ENCODE measurements at places on chromosomes 12 and 14.

GRCh38 chr14:99924379-99924778 is 131.2 kb downstream of the EML1 start:
- DNase-seq, result no peak

- no peak for DNase-seq
These were observed 183.7 kb downstream of the BMP4 start for GRCh38 chr14:53772936-53773335.

- peak; percentile 26 for DNase-seq
These were observed 84.6 kb downstream of the ARL6IP4 start for GRCh38 chr12:123064885-123065619.

DNA sequence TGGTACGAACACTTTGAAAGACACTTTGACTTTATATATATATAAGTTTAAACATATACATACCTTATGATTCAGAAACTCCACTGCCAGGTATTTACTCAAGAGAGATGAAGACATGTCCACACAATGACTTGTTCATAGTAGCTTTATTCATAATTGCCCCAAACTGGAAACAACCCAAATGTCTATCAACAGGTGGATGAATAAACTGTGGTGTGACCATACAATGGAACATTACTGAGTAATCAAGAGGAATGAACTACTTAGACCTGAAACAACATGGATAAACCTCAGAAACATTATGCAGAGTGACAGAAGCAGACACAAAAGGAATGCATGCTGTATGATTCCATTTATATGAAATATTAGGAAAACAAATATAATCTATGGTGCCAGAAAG is 71.1 kb downstream of the PPP1R36 start:
- DNase-seq, result no peak

DNA sequence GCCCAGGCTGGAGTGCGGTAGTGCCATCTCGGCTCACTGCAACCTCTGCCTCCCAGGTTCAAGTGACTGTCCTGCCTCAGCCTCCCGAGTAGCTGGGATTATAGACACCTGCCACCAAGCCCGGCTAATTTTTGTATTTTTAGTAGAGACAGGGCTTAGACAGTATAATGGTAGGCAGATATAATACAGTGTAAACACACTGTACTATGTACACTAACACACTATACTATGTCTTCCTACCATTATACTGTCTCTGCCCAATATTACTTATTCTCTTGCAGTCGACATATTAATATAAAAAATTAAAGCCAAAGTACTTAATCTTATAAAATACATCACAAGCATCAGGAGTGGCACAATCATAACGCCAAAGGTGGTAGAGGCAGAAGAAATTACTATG is 15.0 kb downstream of the DTD2 start:
- DNase-seq, result no peak

GRCh38 chr12:113191227-113191626 is 5.7 kb downstream of the RITA1 start:
- no peak for DNase-seq

DNA sequence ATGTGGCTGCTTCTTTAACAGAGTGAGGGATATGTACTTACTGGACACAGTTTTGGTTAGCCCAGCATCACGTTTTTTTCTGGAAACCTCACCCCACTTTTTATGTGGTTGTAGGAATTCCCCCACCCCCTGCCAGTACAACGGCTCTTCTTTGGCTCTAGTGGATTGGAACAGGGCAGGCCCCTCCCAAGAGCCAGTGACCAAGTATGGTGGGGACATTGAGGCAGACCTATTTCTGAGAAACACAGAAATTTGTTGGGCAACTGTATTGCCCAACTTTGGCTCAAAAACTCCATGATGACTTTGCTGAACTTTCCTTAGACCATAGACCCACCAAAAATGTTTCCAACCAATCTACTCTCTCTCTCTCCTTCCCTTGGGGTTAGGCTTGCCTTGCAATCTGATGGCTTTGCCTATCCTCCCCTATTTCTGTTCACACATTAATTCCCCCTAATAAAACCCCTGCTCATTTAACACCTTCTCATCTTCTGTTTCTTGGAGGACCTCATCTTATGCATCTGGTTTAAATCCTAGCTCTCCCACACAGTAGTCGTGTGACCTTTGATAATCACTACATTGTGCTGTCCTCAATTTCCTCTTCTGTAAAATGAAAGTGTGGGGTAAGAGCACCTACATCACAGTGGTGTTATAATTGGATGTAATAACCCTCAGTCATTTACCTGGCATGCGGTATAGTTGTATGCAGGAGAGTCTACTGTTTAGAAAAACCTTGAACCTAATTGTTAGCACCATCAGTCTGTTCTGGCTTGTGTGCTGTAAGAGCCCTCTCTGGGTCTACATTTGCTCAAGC is 71.7 kb downstream of the IGF1 start:
- no peak for DNase-seq

DNA sequence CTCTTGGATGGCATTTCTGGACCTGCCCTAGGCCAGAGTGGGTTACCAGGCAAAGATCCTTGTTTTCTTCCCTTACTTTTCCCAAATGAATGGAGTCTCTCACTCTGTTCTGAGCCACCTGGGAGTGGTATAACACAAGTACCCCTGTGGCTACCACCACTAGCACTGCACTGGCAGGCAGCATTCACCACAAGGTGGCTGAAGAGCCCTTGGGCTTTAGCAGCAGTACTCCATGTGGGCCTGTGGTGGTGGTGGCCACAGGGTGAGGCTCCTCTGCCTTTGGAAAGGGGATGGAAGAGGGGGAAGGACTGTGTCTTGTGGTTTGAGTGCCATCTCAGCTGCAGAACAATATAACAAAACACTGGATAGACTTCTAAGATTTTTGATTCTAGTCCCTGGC is 38.1 kb upstream of the LMNTD1 start:
- DNase-seq, result no peak

GRCh38 chr14:85471744-85472143 is 58.2 kb upstream of the FLRT2 start:
- DNase-seq, result no peak

GRCh38 chr12:15721316-15722115 is 67.7 kb downstream of the EPS8 start:
- no peak for DNase-seq

- DNase-seq, result no peak
These were observed 82.4 kb downstream of the SLC5A8 start for GRCh38 chr12:101127521-101128219.

DNA sequence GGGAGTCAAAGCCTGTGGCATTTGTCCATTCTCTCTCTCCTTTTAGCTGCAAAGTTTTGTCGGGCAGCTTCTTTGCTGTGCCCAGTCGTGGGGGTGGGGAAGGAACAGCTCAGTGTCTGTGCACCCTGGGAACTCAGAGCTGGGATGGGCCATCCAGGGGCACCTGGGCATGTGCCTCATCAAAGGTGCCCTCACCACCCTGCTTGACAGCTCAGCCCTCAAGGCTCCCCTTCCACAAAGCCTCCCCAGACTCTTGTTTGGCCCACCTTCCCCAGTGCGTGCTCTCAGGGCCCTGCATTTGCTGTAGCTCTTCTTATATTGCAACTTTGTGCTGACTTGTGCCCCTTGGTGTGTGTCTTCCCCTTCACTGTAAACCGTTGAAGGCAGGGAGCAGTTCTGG is 112.6 kb downstream of the ESRRB start:
- no peak for DNase-seq

DNA sequence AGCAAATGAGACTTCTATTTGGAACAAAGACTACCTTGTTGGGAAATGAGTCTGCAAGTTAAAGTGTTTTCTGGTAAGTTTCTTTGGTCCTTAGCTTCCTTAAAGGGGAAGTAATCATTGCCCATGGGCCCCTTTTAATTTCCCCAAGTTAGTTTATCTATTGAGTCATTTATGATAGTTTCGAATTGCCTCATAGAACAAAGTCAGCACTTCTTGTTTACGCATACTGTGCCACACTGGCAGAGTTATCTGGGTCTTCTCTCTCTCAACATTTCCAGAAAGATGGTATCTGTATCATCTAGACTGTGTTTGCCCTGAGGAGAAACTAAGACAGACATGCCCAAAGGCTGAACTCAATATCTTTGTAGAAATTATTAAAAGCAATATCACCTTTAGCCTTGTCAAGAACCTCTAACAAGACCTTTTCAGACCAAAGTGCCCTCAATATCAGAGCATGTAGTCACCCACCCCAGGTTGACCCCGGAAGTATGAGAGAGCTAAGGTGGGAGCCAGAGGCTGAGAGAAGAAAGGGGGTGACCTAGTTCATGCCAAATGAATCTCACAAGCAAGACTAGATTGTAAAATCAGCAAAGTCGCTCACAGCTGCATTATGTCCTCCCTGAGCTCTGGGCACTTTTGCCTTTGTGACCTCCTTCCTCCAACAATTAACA is 40.0 kb downstream of the GPR65 start:
- DNase-seq, result no peak

GRCh38 chr12:81077329-81077685 is 572 bp upstream of the ACSS3 start:
- DNase-seq, result no peak

DNA sequence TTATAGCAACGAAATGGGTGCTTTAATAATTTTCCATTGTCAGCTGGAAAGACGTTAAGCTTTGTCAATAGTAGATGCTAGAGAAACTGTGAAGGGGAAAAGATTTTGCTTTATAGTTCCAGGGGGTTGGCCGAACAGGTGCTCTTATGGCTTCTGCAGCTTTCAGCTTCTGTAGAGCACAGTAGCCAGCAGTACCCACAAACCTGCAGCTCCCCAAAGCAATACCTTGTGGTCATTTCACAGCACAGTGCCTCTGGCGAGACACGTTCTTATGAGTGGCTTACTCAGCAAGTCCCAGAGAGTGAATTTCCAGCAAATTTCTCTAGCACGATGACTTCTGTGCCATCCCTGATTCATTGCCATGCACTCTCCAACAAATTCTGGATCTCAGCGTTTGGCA is 416.3 kb upstream of the ATP2B1 start:
- no peak for DNase-seq

- DNase-seq, result no peak
These were observed 138.5 kb downstream of the ESRRB start for GRCh38 chr14:76514213-76514998.

GRCh38 chr14:74083784-74084276 is 423 bp downstream of the ALDH6A1 start:
- DNase-seq, result no peak

DNA sequence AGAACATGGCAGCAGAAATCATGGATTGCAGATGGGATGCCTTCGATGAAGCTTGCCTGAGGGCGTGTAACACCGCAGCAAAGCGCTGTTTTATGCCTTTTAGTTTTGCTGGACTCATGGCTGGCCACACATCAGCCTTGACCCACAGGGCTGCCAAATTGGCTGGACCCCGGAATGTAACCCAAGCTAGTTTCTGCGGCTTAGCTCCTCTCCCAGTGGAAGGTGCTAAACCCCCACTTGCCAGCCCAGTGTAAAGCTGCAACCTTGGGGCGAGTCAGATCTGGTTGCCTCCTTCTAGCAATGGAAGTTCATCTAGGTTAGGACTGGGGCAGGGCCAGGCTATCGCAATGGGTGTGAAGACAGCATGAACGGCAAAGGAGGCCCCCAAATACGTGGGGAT is 38.3 kb downstream of the MEG3 start:
- no peak for DNase-seq

DNA sequence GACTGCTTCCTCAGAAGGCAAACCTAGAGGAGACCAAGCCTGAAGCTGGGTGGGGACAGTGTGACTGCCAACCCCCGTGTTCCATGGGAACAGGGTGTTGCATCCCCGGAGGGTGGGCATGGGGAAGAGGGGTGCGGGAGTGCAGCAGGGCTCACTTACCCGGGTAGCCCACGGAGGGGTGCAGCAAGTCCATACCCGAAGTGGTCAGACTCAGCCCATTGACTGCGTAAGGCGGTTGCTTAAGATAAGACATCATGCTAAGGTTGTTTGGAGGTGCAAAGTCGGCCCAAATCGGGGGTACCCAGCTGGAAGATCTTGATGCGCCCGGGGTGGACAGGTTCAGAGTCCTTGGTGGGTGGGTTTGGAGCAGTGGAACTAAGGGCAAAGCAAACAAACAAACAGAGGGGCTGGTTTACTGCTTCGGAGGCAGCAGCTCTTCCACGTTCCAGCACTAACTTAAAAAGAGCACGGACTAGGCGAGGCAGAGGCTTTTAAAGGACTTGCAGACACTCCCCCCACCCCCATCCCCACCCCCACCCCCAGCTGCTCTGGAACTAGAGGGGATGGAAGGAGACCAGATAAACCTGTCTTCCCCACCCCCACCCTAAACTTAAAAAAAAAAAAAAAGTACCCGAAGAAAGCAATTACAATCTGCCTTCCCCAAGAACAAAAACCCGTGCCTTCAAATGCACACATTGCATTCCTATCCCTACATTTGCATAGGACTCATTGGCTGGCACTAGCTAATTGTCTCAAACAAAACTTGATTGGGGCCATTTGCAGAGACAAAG is 4.9 kb downstream of the OTX2 start:
- DNase-seq, result no peak

DNA sequence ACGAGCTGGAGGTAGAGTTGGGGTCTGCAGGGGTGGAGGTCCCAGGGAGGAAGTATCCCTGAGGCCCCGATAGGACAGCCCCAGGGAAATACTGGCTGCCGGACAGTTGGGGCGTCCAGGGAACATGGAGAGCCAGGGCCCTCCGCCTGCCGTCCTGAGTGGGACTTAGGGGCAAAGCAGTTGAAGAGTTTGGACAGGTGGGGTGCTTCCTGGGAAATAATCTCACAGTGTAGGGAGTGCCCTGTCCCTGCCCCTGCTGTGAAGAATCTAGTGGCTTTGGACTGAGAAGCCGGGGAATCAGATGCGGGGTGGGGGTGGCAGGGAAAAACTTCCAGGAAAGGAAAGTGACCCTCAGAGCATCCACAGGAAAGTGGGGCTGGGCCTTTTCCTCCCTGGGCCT is 9.8 kb upstream of the HHIPL1 start:
- DNase-seq, result no peak

- no peak for DNase-seq
These were observed 3.1 kb upstream of the KIF26A start for GRCh38 chr14:104135121-104135903.

- peak; percentile 60 for DNase-seq
These were observed 11.0 kb downstream of the KRT7 start for GRCh38 chr12:52243856-52244614.

GRCh38 chr12:123934016-123934620 is 38.5 kb downstream of the CCDC92 start:
- no peak for DNase-seq

- DNase-seq, result no peak
These were observed 243.5 kb upstream of the NOVA1 start for GRCh38 chr14:26841326-26841725.

DNA sequence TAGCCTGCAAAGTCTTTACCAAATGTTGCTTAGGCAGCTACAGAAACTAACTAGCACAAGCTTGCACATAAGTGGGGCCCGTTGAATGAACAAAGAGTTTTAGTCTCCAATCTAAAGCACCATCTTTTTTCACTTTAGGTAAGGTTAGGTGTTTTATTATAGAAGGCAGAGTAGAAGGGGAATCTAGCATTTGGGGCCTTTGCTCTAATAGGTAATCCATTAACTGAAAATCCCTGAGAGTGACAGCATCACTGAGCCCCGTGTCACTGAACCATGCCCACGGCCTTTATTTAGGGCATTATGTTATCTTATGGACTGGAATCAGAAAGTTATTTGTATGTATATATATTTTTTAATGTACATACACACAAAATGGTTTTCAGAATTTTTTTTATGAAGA is 25.1 kb downstream of the CPNE8 start:
- no peak for DNase-seq

- no peak for DNase-seq
These were observed 19.4 kb downstream of the HHIPL1 start for GRCh38 chr14:99664058-99664936.
